ENCODE measurements at places on chromosomes 3 and 15.
A peak's percentile ranks its signal among the peaks of the same experiment; 100 is the strongest.

- no peak for DNase-seq
Observed at GRCh38 chr3:169288553-169288952, 375.0 kb downstream of the MECOM start.

GRCh38 chr3:61562042-61562720 lies 810 bp downstream of the PTPRG start:
- DNase-seq, result peak; percentile 9

DNA sequence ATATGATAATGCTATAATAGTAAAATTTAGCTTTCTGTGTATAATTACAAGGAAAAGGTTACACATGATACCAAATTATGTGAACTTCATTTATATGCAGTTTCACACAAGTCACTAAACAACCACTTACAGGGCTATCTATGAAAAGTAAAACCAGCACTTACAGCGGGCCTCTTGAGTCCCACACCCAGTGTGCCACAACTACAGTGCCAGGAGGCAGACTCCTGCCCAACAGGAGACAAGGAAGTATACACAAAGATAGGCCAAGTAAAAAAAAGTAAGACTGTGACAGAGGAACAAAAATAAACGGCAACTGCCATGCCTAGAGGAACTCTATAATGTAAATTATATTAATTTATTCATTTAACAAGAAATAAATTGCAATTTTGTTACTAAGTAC lies 53.4 kb upstream of the NEK10 start:
- DNase-seq, result no peak

DNA sequence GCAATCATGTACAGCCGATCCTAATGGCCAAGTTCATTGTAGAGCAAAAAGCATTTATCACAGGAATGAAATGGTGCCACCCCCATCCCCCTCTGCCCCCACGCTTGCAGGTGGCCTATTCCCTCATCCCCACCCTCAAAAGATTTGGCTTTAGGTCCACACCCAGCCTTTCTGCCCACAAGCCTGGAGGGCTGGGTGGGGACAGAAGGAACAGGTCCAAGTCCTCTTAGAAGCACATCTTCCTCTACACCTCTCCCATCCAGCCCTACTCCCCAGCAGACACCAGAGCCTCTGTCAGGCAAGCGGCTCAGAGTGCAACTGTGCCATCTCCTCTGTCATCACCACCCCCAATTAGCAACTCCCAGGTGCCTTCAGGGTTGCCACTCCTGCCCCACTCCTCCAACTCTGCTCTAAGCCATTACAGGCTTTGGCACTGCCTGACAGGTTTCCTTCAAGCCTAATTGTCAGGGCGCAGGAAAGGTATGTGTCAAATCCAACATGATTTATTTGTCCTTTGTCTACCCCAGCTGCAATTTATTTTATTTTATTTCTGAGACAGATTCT lies 49.4 kb downstream of the DAPK2 start:
- DNase-seq, result no peak

DNA sequence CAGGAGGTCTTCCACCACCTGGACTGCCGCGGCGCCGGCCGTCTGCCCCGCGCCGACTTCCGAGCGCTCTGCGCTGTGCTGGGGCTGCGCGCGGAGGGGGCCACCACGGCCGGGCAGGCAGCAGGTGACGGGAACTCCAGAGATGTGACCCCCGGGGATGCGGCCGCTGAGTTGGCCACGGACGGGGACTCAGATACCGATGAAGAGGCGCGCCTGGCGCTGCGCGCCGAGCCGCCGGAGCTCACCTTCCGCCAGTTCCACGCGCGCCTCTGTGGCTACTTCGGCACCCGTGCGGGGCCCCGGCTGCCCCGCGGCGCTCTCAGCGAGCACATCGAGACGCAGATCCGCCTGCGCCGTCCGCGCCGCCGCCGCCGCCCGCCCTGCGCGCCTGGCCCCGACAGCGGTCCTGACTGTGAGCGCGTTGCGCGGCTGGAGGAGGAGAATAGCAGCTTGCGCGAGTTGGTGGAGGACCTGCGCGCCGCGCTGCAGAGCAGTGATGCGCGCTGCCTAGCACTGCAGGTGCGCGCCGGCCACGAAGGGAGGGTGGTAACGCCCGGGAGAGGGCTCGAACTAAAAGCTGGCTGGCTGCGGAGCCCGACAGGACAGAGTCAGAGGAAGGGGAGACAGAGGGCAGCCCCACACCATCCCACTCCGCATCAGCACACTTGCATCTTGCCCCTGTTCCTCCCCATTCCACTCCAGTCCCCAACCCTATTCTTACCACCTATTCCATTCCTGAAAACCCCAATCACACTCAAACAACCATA lies 885 bp downstream of the EFCC1 start:
- DNase-seq, result no peak

DNA sequence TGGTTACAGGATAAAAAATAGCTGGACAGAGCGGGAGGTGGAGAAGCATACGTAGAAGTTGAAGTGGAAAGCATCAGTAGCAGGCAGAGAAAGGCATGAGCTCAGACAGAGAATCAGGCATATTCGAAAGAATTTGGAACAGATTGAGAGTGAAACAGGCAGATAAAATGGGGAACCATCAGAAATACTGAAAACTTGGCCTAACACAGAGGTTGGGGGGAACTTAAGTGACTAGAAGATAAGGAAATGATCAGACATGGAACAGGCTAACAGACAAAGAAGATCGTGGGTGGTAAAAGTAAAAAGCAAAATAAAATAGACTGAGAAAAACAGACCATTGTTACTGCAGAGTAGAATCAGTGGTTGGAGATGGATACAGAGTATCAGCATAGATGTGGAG lies 32.9 kb downstream of the GTF2E1 start:
- DNase-seq, result no peak

- DNase-seq, result no peak
Observed at GRCh38 chr3:47113669-47114365, 50.1 kb downstream of the SETD2 start.

DNA sequence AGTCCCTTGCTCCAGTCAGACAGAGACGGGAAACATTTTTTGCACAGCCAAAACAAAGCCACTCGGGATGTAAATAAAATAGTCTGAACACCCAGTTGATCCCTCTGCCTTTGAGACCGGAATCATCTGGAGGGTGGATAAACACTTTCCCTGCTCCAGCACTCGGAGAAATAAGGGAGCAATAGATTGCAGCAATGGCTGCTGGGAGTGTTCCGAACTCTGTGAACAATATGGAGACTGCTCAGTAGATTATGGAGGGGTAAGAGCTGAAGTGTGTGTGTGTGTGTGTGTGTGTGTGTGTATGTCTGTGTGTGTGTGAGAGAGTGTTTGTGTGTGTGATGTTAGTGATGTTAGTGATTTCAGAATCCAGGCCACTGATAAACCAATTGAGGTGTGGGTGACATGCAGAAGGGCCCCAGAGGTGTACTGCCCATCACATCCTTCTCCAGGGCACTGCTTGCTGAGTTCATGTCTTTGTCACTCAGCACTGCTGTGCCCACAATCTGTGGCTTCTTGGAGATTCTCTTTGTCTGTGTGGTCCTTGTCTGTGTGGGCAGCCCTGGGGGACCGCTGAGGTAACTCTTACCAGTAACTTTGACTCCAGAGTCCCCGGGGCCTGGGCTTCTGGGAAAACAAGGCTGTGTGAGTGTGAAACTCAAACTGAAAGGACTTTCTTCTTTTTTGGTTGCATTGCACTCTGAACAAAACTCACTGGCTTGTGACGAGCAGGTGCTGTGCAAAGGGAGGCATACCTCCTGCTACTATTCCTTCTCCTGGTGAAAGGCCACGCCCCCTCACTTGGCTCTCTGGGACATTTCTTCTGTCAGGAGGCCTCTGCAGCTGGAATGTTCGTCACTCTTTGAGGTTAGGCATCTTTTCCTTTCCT lies 23.0 kb downstream of the CRYGS start:
- no peak for DNase-seq

- no peak for DNase-seq
Observed at GRCh38 chr3:194518652-194519051, 31.9 kb upstream of the ATP13A3 start.

DNA sequence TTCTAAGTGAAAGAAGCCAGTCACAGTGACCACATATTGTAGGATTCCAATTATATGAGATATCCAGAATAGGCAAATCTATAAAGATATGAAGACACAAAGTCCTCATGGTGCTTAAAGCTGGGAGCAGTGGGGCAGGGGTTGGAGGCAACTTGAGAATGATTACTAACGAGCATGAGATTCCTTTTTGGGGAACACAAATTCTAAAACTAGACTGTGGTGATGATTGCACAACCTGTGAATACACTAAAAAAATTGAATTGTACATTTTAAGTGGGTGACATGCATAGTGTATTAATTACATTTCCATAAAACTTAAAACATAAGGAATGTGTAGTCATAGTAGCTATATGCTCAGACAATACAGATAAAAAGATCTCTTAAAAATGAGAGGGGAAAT lies 103.2 kb downstream of the DPH6 start:
- DNase-seq, result no peak

- DNase-seq, result no peak
Observed at GRCh38 chr3:134339331-134339730, 34.9 kb downstream of the AMOTL2 start.

GRCh38 chr15:25863111-25863967 lies at the start of gene ATP10A:
ATP10A (minus strand) TSS chr15:25863327; CDS start chr15:25863096, 231 bp downstream.
- peak; percentile 50 for DNase-seq

DNA sequence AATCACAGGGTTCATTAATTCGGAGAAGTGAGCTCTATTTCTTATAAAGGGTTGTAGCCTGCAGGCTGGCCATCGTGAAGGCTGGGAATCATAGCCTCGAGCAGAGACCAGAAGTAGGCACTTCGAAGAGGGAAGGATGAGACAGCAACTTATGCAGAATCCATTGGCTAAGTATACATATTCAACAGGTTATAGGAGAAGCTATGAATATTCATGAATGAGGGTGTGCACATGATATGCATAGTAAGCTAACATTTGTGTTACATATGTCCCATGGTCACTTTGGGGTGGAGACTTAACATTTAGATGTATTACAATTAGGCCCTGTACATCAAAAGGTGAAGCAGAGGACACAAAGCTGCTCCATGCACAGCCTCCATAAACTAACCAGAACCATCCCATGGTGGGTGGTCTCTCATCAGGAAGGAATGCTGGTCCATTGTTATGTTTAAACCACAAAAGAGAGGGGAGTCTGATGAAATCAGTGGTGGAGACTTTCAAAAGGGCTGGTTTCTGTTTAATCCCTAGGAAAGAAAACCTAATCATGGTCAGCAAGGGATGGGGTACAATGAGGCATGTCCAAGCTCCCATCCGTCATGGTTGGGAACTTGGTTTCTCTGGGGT lies 80.8 kb upstream of the FHIT start:
- DNase-seq, result no peak

- no peak for DNase-seq
Observed at GRCh38 chr3:49649576-49649975, 24.6 kb upstream of the APEH start.

DNA sequence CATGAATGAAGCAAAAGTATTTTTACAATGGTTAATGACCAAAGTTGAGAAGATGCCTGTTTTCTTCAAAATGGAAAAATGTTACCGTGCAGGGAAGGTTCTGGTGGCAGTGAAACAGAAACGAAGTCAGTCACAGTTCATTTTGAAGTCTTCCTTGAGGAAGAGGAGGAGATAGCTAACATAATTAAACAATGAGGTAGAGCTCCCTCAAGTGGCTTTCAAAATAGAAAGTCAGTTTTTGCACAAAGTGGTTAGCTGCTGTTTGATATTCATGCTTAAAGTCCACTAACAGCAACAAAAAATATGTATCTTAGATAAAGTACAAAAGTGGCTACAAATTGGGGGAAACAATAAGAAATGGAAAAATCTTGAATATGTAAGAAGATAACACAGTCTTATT lies 87.3 kb downstream of the TFG start:
- no peak for DNase-seq

GRCh38 chr15:64222573-64223366 lies 59.9 kb upstream of the PPIB start:
- no peak for DNase-seq

DNA sequence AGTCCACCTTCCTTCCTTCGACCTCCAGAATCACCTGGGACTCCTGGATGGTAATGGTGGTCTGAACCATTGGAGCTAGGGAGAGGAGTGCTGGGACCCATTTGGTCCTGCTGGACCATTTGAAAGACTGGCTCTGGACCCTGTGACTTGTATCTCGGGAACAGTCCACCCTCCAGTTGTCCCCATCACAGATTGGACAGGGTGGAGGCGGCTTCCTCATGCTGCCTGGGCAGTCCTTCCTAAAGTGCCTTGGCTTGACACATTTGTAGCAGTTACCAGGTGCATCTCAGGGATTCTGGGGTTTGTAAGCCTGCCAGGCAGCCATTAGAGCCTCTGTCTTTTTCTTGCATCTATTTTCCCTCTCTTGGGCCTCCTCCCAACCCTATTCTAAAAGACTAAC lies 758.1 kb downstream of the NAALADL2 start:
- DNase-seq, result no peak

- DNase-seq, result no peak
Observed at GRCh38 chr3:46709157-46709654, 8.0 kb downstream of the TMIE start.

GRCh38 chr3:184737641-184738505 lies 26.0 kb upstream of the MAGEF1 start:
- no peak for DNase-seq

- DNase-seq, result no peak
Observed at GRCh38 chr15:56082263-56082761, 88.9 kb upstream of the NEDD4 start.

GRCh38 chr15:36953346-36953745 lies 147.0 kb downstream of the MEIS2 start:
- DNase-seq, result no peak

- DNase-seq, result no peak
Observed at GRCh38 chr3:29683018-29683993, 402.4 kb downstream of the RBMS3 start.

DNA sequence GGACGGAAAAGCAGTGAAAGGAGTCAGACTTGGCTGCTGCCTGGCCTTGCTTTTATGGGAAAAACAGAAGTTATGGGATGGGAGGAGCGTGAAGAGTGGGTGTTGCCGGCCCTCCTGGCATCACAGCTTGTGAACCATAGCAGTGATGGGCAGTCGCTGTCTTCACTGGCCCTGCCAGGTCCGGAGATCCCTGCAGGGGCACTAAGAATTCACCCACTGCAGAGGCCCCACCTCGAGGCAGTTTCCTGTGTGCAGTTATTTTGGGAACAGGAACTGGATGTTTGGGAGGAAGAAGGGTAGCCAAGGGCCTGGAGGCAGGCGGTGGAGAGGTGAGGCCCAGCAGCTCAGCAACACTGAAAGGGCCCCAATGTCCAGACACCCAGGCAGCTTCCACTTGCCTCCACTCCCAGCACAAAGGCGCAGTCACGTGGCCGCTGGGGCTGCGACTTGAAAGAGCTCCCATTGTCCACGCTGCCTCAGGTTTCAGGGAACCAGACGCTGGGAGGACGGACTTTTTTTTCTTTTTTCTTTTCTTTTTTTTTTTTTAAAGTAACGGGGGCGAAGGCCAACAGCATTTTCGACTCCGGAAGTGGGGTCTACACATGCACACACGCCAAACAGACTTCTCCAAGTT lies 255.6 kb downstream of the ZNF621 start:
- DNase-seq, result no peak

GRCh38 chr3:57078344-57078634 lies 17.8 kb downstream of the SPATA12 start:
- peak; percentile 35 for DNase-seq
